Adrenal gland (tissue), 19 donors: ENCODE measurements at places on chromosomes 6 and 20. TPM values are rescaled to one million over a fixed set of nuclear protein-coding genes. Genes with fewer than 3 reads are reported as not detected.

- peaks cover 38% of the 10 kb centered on the region for H3K4me1 ChIP-seq
- H3K36me3 ChIP-seq, result no peaks in the 10 kb centered on the region
- H3K27me3 ChIP-seq, result no peaks in the 10 kb centered on the region
Observed at GRCh38 chr6:163414946-163415619, 565 bp downstream of the QKI start.

DNA sequence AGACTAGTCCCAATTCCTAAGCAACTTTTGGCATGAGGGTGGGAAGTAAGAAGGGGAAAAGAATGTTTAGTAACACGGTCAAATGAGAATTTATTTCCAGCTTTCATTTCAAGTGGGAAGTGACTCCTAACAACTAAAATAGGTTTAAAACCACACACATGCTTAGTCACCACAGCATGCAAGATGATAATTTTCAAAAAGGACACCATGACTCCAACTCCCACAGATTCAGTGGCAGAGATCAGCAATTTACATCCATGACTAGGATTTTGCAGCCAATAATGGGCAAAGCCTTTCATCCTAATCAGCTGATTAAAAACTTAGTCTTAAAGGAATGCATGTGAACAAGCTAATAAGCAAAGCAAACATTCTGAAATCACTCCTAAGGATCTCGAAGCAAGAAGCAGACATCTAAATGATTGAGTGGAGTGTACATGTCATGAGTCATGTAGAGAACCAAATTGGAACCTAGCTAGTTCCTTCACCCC lies 48.1 kb upstream of the GCLC start:
- no peak for DNase-seq
- no peaks in the 10 kb centered on the region for H3K36me3 ChIP-seq
- no peak overlapping the region for H3K4me3 ChIP-seq
- no peaks in the 10 kb centered on the region for H3K4me1 ChIP-seq
- no peaks in the 10 kb centered on the region for H3K27me3 ChIP-seq

- H3K27me3 ChIP-seq, result no peaks in the 10 kb centered on the region
- no peak overlapping the region for H3K27ac ChIP-seq
- H3K4me3 ChIP-seq, result no peak overlapping the region
- no peak for DNase-seq
- no peaks in the 10 kb centered on the region for H3K4me1 ChIP-seq
Observed at GRCh38 chr6:75012018-75012417, 193.8 kb downstream of the COL12A1 start.

- H3K27me3 ChIP-seq, result no peaks in the 10 kb centered on the region
- H3K36me3 ChIP-seq, result no peaks in the 10 kb centered on the region
- H3K27ac ChIP-seq, result no peak overlapping the region
- no peak for DNase-seq
- no peaks in the 10 kb centered on the region for H3K4me1 ChIP-seq
- H3K4me3 ChIP-seq, result no peak overlapping the region
Observed at GRCh38 chr6:41269166-41269565, 17.3 kb downstream of the TREM1 start.

DNA sequence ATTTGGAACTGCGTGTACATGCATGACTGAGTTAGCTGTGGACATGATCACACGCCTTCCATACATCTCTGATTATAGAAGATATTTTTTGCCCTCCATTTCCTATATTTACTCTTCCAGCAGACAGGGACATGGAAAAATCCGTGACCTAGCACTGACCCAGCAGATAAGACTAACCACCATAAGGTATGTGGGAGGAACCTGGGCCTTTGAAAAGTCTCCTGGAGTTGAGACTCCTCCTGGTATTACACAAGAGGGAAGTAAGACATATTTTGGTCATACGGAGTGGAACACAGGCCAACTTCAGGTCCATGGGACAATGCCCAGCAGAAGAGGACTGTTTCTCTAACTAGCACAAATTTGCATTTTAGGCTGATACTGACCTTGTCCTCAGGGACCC lies 13.7 kb upstream of the SIRPB1 start:
- H3K27me3 ChIP-seq, result no peaks in the 10 kb centered on the region
- H3K4me1 ChIP-seq, result no peaks in the 10 kb centered on the region
- H3K27ac ChIP-seq, result no peak overlapping the region
- no peak overlapping the region for H3K4me3 ChIP-seq
- no peak for DNase-seq

DNA sequence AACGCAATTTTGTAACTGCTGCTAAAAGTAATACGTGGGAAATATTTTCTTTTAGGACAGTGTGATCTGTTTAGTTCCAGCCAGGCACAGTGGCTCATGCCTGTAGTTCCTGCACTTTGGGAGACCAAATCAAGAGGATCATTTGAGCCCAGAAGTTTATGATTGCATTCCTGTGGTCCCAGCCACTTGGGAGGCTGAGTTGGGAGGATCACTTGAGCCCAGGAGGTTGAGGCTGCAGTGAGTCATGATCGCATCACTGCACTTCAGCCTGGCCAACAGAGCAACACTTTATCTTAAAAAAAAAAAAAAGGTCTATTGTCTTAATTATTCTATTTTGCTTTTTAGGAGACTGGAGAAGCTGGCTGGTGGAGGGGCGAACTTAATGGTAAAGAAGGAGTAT lies 101.5 kb downstream of the CD2AP start:
- H3K27ac ChIP-seq, result no peak overlapping the region
- H3K36me3 ChIP-seq, result peaks cover 8% of the 10 kb centered on the region
- H3K27me3 ChIP-seq, result no peaks in the 10 kb centered on the region
- no peaks in the 10 kb centered on the region for H3K4me1 ChIP-seq

GRCh38 chr6:47352194-47352920 lies 42.7 kb upstream of the TNFRSF21 start:
- no peaks in the 10 kb centered on the region for H3K4me1 ChIP-seq
- no peak overlapping the region for H3K27ac ChIP-seq
- no peak overlapping the region for H3K4me3 ChIP-seq
- DNase-seq, result no peak

GRCh38 chr20:25491446-25492038 lies 84.1 kb downstream of the GINS1 start:
- H3K36me3 ChIP-seq, result no peaks in the 10 kb centered on the region
- H3K4me1 ChIP-seq, result no peaks in the 10 kb centered on the region

DNA sequence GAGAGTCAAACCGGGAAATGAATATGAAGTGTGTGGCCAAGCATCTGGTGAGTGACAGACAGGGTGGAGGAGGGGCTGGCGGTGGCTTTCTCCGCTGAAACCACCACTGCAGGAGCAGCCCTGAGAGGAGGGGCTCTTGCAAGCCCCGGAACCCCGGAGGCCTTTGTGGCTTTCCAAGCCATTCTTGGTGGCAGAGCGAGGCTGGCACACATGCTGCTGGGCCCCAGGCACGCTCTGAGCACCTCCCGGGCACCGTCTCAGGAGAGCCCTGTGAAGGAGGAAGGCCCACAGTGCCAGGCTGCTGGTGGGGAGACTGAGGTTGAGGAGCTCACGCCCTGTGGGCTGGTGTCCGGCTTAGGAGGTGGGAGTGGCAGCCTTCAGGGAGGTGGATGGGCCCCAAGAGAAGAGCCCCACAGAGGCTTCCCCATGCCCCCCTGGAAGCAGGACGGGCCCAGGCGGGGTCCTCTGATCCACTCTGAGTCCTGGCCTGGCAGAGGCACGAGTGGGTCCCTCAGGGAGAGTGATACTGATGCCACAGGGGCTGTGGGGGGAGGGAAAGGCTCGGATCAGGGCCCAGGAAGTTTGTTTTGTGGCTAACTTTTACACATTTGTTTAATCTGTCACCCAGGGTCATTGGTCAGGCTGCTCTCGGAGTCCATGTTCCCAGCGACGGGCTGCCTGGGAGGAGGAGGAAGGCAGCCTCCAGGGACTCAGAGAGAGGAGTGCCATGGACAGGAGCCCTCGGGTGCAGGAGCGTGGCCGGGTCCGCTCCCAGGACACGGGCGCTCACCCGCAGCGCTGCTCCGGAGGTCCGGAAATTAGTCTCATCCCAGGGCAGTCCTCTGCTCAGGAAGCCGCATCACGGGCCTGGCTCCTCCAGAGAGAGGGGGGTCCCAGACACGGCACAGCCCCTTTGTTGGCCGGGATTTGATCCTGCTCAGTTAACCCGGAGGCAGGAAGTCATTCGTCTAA lies 170.7 kb downstream of the ERMARD start:
- no peak for DNase-seq
- H3K27me3 ChIP-seq, result no peaks in the 10 kb centered on the region
- peaks cover 8% of the 10 kb centered on the region for H3K4me1 ChIP-seq

- no peak overlapping the region for H3K4me3 ChIP-seq
- no peak for DNase-seq
- no peaks in the 10 kb centered on the region for H3K4me1 ChIP-seq
- H3K36me3 ChIP-seq, result no peaks in the 10 kb centered on the region
- no peak overlapping the region for H3K27ac ChIP-seq
- no peaks in the 10 kb centered on the region for H3K27me3 ChIP-seq
Observed at GRCh38 chr6:25239498-25239897, 39.7 kb upstream of the CARMIL1 start.

DNA sequence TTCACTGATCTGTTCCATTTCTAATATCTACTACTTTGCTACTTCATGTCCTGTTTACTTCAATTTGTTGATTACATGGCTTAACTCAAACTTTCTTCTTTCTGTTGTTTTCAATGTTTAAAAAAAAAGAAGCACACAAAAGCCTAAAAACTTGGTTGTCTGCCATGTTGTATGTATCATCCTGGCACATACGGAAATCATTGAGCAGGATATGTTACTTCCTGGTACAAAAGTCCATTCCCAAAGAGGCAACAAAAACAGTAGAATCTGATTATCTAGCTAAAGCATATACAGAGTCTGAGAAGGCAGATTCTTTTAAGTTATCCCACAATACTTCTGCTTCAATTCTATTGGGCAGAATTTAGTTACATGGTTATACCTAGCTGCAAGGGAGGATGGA lies 14.5 kb upstream of the COL12A1 start:
- no peak overlapping the region for H3K4me3 ChIP-seq
- H3K27ac ChIP-seq, result no peak overlapping the region

GRCh38 chr20:376750-377149 lies 3.8 kb upstream of the TRIB3 start:
- no peak for DNase-seq
- H3K27me3 ChIP-seq, result no peaks in the 10 kb centered on the region
- H3K27ac ChIP-seq, result no peak overlapping the region
- peaks cover 11% of the 10 kb centered on the region for H3K4me1 ChIP-seq
- no peak overlapping the region for H3K4me3 ChIP-seq

GRCh38 chr6:154673919-154674318 lies 59.3 kb upstream of the SCAF8 start:
- no peaks in the 10 kb centered on the region for H3K36me3 ChIP-seq
- no peaks in the 10 kb centered on the region for H3K27me3 ChIP-seq
- H3K4me3 ChIP-seq, result no peak overlapping the region
- H3K4me1 ChIP-seq, result no peaks in the 10 kb centered on the region
- no peak overlapping the region for H3K27ac ChIP-seq

DNA sequence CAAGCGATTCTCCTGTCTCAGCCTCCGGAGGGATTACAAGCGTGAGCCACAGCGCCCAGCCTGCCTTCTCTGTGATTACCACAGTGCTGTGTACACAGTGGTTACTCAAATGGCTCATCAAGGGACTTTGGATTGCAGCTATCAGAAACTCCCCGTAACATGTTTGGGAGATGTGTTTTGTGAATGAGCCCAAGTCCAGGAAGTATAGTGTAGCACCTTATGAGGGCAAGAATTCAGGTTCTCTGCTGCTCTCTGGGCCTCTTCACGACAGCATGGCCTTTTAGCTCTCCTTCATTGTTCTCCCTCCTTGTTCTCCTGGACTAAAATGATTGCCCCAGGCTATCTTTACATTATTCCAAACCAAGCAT lies 34.1 kb upstream of the RPL7L1 start:
- H3K27me3 ChIP-seq, result no peaks in the 10 kb centered on the region
- H3K4me3 ChIP-seq, result no peak overlapping the region
- H3K27ac ChIP-seq, result no peak overlapping the region

SLC22A16 gene
- total RNA-seq, result 1.6 TPM

VGLL2 gene
- total RNA-seq, result not detected

AARS2 gene
- 8.4 TPM for total RNA-seq
